ENCODE measurements at places on chromosomes 2 and 18.

GRCh38 chr2:29374823-29375222, 259.6 kb downstream of the CLIP4 start:
- DNase-seq = no peak

DNA sequence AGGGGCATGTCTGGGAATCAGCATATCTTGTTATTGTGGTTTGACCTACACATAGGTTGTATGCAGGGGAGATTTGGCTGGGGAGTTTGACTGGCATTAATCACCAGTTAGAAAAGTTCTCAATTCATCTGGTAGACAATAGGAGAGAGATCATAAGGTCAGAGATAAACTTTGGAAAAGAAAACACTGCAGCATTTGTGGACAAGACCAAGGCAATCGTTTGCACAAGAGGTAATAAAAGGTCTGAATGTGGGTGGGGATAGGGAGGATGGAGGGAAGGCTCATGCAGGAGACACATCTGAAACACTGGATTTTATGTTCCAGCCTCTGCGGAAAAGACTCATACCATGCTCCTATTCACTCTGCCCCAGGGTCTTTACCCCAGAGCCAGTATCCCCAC, 136.9 kb downstream of the MAIP1 start:
- DNase-seq = no peak

- DNase-seq = no peak
Measured at GRCh38 chr2:134413430-134413829, 159.6 kb downstream of the MGAT5 start.

DNA sequence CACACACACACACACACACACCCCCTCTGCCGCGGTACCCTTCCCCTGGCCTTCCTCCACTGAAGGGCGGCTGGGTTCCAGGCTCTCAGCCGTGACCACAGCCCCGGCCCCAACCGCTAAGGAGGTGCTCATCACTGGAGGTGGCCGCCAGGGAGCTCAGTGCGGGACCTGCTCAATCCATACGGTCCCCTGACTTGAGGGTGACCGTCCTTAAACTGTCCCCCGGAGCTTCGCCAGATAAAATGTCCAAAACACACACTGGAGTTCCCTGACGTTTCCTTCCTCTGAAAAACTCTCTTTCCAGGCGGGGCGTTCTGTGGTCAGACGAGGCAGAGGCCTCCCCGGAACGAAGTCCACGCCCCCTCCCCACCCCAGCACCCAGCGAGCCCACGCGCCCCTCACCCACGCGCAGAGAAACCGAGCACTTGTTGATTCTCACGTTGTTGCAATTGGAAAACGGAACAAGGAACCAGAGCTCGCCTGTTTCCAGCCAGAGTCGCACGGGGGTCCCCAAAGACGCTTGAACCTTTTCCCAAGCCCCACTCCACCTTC, 1.4 kb downstream of the MBP start:
- peak; percentile 36 for DNase-seq

DNA sequence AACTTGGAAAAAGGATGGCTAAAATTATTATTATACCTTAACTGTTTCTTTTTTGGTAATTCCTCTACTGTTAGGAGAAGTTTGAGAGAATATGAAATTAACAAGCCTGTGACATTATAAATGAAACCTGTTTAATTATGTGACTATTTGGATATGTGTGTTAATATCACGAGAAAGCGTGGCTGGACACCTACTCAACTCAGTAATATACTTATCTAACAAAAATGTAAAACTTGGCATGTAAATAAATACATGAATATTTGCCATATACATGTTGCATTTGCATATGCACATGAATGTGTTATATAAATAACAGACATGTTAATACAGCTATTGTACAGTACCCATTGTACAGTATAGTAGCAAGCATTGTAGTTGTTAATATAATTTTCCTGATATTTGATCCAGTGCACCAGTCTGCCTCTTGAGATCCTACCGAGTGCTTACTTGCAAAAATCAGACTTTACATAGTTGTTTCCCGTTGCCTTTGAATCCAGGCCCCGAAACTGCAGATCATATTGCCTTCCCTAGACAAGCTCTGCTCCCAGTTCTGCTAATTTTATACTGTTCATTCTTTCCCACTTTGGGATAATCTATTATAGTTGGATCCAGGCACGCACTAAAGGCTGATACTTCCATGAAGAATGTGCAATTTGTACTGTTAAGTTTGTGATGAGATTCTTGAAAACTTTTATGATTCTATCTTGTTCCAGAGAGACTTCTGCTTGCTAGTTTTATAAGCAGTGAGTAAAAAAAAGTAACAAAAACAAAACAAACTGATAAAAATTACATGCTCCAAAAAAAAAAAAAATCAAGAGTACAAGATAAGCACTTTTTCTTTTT, 395.6 kb downstream of the ARHGAP15 start:
- DNase-seq = no peak

- DNase-seq = no peak
Measured at GRCh38 chr2:223811757-223812156, 25.6 kb downstream of the AP1S3 start.

DNA sequence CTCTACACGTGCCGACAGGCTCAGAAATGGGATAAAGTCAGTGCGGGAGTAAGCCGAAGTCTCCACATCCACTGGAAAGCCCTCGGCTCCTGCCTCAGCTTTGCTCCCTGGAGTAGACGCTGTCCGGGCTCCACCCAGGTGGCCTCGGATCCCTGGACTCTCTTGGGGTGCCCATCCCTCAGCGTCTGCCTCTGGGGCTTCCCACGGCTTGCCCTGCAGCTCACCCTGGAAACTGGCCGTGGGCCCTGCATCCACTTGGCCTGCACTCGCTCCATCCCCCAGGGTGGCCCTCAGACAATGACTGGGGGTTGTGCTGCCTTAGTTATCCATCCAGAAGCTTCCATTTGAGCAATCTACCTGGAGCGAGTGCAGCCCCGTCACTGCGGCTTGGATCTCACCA, 36.2 kb upstream of the TAF1B start:
- no peak for DNase-seq

Data from OCI-LY7 (cell line).